GM19239 (cell line): ENCODE measurements at places on chromosomes 2 and 18.

GRCh38 chr2:233803292-233803911 is 25.3 kb downstream of the MROH2A start:
- DNase-seq: no peak

- no peak for DNase-seq
Measured at GRCh38 chr2:235419996-235420395, 73.8 kb upstream of the AGAP1 start.

- DNase-seq: no peak
Measured at GRCh38 chr18:54860941-54861340, 32.7 kb downstream of the RAB27B start.

DNA sequence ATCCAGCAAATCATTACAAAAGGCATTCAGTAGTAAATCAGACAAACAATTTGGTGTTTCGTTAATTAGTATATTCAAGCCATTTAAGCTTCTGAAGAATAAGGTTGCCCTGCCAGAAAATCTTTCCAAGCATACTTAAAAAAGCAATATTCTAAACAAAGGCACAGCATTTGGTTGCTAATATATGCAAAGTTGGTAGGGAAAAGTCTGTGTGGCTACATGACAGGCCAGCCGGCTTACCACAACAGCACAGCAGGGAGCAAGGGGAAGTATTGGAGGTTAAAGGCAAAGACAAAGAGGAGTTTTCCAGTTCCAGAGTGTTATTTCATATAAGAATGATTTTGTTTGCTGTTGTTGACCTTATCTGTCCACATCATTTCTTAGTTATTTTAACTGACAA is 282.3 kb downstream of the MBD5 start:
- DNase-seq: no peak

- DNase-seq: no peak
Measured at GRCh38 chr2:20456116-20456571, 9.3 kb downstream of the RHOB start.

- no peak for DNase-seq
Measured at GRCh38 chr18:25464227-25464626, 112.3 kb upstream of the ZNF521 start.

DNA sequence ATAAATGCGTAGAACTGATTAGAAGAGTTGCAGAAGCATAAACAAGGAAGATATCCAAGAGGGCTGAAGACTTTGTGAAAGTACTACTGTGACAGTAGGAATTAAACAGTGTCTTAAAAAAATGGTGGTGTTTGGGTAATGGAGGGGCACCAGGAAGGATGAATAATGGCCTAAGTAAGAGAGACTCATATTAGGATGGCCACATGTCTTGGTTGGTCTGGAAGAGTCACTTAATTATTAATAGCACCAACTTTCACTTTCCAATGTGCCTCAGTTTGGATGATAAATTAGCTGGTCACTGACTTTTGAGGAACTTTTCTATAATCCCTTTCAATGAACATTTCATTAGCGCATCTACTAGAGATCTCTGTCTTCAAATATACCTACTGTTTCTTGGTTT is 372.2 kb downstream of the NYAP2 start:
- no peak for DNase-seq

DNA sequence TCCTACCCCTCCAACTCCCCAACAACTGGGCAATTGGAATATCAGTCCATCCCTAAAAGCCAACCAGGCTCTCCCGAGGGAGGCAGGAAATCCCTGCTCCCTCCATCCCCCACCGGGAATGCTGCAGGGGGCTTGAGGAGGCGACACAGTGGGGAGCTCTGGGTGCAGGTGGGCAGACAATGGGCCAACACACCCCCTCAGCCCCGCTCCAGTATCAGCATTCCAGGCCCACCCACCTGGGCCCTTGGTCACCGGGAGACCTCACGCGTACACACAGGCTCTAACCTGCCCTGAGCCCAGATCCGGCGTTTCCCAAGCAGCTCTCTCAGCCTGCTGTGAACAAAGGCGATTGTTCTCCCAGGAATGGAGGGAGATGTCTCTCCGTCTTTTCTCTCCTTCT is 37.6 kb upstream of the FZD7 start:
- no peak for DNase-seq

GRCh38 chr18:9722691-9723090 is 14.6 kb downstream of the RAB31 start:
- DNase-seq: no peak

GRCh38 chr2:74261204-74261864 is 62.9 kb downstream of the MTHFD2 start:
- DNase-seq: no peak

- no peak for DNase-seq
Measured at GRCh38 chr18:3624935-3625741, 175.2 kb downstream of the TGIF1 start.

DNA sequence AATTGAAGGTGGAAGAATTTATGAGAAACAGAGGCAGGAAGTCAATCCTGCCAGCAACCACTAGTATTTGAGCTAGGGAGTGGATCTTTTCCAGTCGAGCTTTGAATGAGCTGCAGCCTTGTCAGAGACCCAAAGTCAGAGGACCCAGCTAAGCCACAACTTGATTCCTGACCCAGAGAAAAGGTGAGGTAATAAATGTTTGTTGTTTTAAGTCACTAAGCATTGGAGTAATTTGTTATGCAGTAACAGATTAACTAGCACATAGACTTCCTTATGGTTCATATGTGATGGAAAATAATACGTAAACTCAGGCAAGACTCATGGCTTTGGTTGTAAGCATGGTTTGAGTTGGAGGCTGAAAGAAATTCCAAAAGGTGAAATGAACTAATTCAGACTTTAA is 21.6 kb downstream of the EFEMP1 start:
- DNase-seq: no peak

GRCh38 chr2:42446503-42447271 is 47.1 kb downstream of the KCNG3 start:
- no peak for DNase-seq

DNA sequence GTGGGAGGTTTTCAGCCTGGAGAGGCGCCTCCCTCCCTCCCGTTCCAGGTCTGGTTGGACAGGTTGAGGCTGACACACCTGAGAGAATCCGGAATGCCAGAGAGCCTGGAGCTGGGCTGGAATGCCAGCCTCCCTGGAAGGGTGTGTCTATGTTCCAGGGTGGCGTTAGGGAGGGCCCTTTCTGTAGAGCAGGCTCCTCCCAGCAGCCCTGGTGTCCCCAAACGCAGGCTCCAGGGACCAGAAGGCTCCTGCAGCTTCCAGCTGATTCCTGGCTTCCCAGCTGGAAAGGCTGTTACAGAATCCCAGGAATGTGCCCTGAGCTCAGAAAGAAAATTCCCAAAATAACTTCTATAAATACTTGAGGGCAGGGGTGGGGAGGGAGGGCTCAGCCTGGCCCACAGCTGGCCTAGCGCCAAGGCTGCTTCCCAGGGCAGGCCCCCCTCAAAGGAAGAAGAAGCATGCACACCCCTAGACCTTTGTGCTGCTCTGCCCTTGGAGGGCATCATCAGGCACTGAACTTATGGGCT is 85.4 kb downstream of the STPG4 start:
- no peak for DNase-seq

DNA sequence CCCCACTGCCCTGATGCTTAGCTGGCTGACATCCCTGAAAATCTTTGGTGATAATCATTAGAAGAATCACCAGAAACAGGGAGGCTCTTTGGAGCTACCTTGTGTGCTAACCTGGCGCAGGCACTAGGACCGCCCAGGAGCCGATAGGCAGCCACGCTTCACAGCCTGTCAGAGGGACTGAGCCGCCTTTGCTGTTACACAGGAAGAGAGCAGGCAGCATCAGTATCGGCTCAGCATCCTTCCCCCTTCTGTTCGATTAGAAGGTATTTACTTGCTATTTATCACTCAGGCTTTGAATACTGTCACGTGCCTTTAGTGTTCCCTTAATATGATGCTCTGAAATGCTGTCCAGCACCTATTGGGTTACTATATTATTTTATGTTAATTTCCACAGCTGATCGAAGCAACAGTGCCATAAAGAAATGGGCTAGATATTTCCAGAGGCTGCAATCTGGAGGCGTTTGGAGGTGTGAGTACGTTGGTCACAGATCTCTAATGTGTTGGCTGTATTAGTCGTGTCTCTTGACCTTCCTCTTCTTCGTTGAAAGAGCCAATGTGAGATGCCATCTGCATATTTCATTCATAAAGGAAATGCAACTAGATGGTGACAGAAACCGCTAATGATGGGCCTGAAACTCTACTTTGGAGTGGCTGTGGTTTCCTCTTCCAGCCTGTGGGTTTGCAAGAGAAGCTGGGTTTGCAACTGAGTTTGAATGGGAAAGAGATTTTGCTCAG is 110.4 kb upstream of the RAB27B start:
- DNase-seq: peak; percentile 14

DNA sequence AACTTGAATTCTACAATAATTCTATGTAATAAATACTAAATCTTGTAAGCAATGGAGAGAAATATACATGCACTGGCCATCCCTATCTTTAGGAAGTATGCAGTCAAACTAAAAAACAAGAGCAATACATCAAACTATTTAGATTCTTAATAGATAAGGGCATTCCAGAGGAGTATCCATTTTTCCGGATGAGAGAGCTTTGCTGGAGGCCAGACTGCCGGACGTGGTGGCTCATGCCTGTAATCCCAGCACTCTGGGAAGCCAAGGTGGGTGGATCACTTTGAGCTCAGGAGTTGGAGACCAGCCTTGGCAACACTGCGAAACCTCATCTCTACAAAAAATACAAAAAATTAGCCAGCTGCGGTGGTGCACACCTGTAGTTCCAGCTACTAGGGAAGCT is 60.8 kb downstream of the KIF5C start:
- no peak for DNase-seq

- DNase-seq: no peak
Measured at GRCh38 chr2:222311319-222311977, 12.7 kb upstream of the PAX3 start.

DNA sequence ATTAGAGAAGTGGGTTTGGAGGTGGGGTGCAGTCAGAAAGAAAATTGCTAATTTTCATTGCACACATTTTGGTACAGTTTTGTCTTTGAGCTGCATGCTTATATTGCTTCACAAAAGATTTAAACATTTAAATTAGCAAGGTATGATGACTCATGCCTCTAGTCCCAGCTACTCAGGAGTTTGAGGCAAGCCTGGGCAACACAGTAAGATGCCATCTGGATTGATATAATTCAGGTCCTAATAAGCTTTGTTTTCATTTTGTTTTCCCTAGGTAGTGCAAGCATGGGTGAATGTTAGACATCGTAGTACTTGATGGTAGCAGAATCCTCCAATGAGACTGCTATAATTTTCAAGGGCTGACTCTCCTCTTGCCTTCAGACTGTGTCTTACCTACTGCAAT is 396.7 kb upstream of the RGPD4 start:
- no peak for DNase-seq

DNA sequence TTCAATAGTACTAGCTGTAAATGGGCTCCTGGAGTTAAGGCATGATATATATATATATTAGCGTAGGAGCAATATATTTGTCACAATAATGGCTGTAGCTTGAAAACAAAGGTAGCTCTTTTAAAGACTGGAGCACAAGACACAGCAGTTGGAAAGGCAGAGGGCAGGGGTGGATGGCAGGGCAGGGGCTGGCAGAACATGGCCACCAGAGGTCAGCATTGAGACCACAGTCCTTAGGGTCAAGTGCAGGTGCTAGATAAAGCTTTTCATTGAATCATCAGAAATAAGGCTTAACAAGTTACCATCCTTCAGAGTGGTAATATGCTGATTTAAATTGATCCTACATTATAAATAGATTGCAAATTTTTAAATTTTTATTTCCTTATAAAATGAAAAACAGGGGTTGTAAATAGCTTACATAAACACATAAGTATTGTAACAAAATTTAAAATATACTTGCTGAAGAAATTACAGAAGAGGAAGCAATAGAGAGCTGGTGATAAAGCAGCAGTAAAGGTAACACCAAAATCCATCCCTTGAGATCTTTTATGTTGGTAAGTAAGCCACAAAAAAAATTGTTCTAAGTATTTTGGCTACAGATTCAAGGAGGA is 161.2 kb upstream of the PIEZO2 start:
- DNase-seq: peak; percentile 5

- DNase-seq: no peak
Measured at GRCh38 chr18:9629709-9630108, 15.3 kb upstream of the PPP4R1 start.

- no peak for DNase-seq
Measured at GRCh38 chr2:144516411-144516980, 3.4 kb downstream of the ZEB2 start.

DNA sequence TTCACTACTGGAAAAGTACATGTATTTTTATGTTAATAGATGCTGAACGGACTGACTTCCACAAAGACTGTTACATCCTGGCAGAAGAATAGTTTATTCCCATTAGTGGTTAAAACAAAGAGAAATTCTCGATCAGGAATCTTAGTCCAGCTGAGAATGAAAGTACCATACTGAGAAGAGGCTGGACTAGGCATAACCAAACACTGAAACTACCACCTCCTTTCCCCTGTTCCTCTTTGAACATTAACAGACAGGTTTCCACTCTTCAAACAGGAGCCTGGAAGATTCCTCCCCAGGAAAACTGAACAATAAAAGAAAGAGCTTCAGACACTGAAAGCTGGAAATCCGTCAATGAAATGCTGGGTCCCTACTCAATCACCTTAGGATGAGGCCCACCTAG is 25.8 kb downstream of the LDAH start:
- DNase-seq: no peak

GRCh38 chr2:37877457-37878315 is 47.4 kb upstream of the RMDN2 start:
- DNase-seq: no peak

- DNase-seq: no peak
Measured at GRCh38 chr18:74348581-74348980, 32.9 kb downstream of the C18orf63 start.

DNA sequence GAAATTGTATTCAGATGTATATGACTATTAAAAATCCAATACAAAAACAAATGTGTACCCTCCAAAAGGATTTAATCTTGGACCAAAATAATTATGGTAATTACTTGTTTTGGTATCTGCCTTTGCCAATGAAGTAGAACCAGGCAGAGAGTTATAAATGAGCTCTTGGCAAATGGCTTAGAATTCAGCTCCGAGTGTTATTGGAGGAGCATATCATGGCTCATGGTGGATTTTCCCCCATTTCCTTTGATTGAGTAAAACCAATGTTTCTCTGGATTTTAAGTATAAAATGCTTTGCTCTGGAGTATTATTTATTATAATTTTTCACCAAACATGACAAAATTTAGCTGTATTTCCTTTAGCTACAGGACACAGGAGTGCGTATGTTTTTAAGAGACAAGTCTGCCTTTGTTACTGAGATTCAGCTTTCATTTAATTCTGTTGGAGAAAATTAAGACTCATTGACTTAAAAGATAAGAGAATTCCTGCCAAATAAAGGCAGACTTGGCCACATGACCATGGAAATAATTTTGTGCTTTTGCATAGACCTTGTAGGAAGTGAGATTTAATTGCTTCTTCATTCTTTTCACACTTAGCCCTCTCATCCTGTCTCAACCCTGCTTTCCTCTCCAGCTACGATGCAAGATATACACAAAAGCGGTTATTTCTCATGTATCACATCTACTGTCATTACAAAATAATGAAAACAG is 281.0 kb upstream of the SOX11 start:
- no peak for DNase-seq

DNA sequence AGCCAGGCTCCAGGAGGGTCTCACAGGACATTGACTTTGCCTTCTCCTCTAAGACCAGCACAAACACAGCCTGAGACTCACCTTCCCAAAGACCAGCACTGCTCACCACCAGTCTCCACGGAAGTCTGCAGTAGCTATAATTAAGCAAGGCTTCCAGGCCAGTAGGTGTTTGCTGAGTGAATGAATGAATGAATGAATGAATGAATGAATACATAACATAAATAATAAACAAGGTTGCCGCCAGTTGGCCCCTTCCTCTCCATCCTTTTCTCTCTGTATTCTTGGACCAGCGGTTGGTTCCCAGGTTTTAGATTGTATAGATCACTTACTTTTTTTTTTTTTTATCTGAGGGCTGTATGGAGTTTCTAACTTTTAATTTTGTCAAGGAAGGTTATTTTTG is 222.4 kb upstream of the ID2 start:
- DNase-seq: no peak
